ENCODE measurements at places on chromosomes 12 and 14. TPM values are rescaled to one million over a fixed set of nuclear protein-coding genes. Genes with fewer than 3 reads are reported as not detected.

GRCh38 chr14:93533842-93534241 lies 103.1 kb downstream of the UNC79 start:
- no peak for DNase-seq

DNA sequence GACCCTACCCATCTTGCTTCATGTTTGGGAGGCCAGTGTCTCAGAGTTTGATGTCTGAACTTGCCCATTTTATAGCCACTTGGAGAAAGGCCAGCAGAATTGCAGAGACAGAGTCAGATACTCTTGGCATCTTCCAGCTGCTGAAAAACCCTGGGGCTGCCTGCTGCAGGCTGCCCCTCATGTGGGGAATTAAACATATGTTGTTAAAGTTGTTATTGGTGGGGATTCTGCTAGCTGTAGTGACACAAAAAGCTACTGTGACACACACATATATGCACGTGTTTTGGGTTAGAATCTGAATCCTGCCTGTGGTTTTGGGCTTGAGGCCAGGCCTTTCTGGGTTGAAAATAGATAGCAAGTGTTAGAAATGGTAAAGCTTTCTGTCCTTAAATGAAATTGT lies 1288.4 kb downstream of the AACS start:
- DNase-seq, result no peak

GRCh38 chr12:39235990-39236767 lies 206.7 kb downstream of the KIF21A start:
- no peak for DNase-seq

GRCh38 chr12:104719700-104720338 lies 238.3 kb downstream of the SLC41A2 start:
- DNase-seq, result no peak

DNA sequence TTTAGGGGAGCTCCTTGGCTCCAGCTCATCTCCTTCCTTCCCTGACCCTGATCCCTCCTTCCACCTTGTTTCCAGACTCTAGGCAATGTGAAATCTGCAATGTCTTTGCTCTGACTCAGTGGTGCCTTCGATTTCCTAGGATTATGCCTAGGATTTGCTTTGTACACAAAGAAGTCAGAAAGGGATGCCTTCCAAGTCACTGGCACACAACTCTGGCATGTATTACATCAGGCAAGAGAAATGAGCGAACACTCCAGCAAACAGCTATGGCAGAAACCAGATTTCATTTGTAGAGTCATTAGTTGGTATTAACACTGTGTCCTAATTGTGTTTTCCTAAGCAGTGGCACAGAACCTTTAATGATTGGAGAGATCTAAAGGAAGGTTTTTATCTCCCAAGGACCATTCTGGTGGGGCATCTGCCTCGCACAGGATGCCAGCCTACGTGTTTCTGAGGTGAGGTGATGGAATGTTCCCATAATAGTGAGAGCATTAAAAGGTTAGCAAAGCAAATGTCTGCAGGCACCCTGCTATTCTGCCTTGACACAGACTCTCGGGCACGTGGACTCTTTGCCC lies 84.9 kb downstream of the WSCD2 start:
- no peak for DNase-seq

Gene KCNH3
- 1.2 TPM for total RNA-seq

GRCh38 chr14:31834616-31835015 lies 242.5 kb upstream of the ARHGAP5 start:
- no peak for DNase-seq

Gene CIROP
- total RNA-seq, result not detected

- DNase-seq, result no peak
Observed at GRCh38 chr14:92248696-92249095, 74.3 kb upstream of the SLC24A4 start.

- DNase-seq, result no peak
Observed at GRCh38 chr12:75856235-75856634, 175.3 kb downstream of the PHLDA1 start.

- no peak for DNase-seq
Observed at GRCh38 chr12:48018618-48018995, 14.3 kb upstream of the COL2A1 start.

GRCh38 chr14:50040895-50041465 lies 75.4 kb downstream of the VCPKMT start:
- no peak for DNase-seq

Gene ALG10
- total RNA-seq, result 3.9 TPM

DNA sequence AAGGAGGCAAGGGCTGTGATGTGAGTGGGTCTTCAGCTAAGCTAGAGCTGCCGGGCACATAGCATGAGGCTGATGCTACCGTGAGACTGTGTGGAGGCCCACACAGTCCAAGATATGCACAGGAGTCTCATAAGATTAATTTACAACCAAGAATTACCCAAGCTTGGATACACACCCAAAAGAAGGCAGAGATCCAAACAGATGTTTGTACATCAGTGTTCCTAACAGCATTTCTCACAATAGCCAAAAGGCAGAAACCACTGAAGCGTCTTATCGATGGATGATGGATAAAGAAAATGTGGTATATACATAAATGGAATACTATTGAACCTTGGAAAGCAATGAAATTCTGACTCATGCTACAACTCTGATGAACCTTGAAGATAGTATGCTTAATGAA lies 40.8 kb upstream of the RIC8B start:
- no peak for DNase-seq

DNA sequence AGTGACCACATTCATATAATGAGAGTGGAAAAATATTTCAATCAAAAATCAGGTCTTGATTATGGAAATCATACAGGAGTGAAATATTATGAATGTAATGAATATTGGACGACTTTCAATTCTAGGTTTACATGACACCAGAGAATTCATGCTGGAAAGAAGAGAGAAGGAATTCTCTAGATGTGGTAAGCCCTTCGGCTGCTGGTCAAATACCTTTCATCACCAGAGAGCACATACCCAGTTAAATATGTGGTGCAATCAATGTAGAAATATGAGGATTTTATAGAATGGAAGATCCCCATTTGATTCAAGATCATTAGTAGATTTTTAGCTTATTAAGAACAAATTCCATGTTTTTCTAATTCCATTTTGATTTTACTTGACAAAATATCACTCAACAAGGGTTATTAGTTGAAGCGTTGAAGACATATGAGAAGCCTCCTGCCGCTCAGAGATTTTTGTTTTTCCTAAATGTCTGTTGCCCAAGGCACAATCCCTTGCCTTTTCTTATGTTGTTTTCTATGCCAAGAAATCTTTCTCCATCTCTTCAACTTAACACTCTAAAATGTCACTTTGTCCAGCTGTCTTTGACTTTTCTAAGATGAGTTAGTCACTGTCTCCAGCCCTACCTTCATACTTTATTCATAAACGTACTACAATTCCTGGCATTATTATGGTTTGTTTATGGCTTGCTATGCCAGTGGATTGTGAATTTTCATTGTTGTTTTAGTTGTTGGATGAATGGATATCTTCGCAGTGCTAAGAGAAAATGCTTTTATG lies 72.8 kb upstream of the ZDHHC17 start:
- DNase-seq, result no peak

GRCh38 chr12:54373649-54374561 lies 9.6 kb upstream of the GPR84 start:
- no peak for DNase-seq

DNA sequence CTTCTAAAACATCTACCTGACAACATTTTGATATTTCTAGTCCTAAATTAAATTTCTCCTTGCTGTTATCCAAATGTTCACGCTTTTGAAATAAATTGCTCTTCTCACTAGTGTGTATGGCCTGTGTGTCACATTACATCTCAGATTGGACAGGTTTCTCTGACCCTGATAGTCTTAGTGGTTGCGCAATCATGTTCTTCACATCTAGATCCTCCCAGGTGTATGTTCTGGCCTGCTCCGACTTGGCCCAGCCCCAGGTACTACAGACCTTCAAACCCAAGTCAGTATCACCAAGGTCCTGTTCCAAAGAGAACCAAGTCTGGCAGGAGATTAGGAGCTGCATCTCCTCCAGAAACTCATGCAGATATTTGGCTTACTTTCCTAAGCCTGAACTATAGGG lies 209.5 kb downstream of the ASCL1 start:
- no peak for DNase-seq
